ENCODE measurements at places on chromosomes 1 and 21.

- no peak for DNase-seq
These were observed 307.3 kb upstream of the DUSP10 start for GRCh38 chr1:222049176-222049575.

DNA sequence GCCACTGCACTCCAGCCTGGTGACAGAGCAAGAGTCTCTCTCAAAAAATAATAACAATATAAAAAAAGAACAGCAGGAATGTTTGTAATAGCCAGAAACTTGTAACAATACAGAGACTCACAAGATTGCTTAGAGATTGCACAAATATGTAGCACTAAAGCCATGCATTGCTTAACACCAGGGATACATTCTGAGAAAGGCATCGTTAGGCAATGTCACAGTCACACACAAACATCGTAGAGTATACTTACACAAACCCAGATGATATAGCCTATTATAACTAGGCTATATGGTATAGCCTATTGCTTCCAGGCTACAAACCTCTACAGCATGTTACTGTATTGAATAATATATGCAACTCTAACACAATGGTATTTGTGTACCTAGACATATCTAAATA is 45.3 kb downstream of the GPATCH2 start:
- DNase-seq = no peak

DNA sequence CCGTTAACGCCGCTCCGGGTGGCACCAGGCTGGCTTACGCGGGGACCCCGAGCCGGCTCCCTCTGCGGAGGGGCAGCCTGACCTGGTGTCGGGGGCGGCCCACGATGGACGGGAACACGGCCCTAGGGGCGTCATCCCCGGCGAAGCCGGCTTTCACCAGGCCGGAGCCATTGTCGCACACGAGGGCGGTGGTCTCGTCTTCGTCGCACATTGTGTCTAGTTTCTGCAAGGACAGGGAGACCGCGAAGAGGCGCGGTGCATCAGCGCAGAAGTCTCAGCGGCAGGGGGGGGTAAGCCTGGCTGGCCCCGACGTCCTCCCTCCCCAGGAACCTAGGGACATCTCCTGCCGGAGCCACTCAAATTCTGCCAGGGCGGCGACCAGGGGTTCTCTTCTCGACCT is 989 bp downstream of the ACTA1 start:
- no peak for DNase-seq

- DNase-seq = no peak
These were observed 382.5 kb downstream of the PLPP3 start for GRCh38 chr1:56196839-56197238.

GRCh38 chr1:20361805-20362381 is 71.2 kb downstream of the VWA5B1 start:
- no peak for DNase-seq

DNA sequence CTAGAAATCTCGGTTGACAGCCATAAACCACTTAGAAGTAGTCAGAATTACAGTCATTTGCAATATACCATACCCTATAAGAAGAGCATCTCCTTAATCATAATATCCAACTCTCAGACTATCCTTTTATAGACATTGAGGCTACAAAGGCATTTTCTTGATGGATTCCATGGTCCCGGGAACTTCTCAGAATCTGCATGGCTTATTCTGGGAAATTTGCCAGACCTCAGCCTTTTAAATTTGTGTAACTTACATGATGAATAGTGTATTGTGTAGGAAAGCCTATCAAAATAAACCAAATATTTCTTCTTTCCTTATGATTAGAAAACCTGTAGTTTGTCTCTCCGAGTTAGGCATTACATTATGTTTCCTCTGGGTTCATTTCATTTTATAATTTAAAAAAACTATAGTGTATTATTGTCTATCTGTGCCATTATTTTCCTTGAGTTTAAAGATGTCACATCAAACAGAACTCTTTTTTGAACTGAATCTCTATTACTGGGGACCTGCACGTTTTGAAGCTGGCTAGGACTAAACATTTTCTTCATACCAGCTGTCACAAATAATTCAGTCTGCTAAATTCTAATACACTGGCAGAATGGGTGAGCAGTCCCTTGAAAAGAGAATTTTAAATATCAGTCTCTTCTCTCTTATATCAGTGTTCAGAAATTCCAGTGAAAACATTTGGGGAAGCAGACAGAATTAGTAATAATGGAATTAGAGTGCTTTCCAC is 102.9 kb downstream of the GABPA start:
- no peak for DNase-seq

DNA sequence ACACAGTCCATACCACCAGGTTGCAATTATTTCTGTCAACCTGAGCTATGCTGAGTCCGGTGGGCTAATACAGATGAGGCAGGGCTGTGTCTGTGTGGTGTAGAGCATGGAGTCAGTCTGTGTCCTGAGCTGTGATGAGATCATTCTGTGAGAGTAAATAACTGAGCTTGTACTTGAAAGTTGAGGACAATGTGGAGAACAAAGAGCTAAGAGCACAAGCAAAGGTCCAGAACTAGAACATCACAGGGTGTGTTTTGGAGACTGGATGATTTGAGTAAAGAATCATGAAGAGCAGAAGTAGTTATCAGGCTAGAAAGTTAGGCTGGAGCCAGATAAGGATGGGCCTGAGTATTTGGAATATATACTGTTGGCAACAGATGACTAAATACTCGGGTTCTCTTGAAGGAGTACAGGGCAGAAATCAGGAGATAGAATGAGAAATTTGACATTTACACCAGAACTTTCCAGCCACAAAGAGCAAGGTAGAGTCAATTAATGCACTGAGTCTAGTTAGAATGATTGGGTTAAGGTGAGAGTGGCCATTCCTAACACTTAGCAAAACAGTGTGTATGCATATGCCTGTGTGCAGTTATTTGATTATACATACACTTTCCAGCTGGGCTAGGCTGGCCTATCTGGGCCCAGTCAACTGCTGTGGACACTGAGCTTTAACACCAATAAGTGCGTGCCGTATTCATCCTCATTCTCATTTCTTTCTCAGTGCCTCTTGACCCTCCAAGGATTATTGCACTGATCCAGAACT is 48.8 kb downstream of the LEPR start:
- DNase-seq = no peak

GRCh38 chr1:112515311-112516009 is 6.7 kb downstream of the WNT2B start:
- no peak for DNase-seq

GRCh38 chr1:88061492-88062177 is 622.4 kb upstream of the PKN2 start:
- DNase-seq = no peak

- no peak for DNase-seq
These were observed 10.2 kb upstream of the CHIT1 start for GRCh38 chr1:203239526-203240305.

DNA sequence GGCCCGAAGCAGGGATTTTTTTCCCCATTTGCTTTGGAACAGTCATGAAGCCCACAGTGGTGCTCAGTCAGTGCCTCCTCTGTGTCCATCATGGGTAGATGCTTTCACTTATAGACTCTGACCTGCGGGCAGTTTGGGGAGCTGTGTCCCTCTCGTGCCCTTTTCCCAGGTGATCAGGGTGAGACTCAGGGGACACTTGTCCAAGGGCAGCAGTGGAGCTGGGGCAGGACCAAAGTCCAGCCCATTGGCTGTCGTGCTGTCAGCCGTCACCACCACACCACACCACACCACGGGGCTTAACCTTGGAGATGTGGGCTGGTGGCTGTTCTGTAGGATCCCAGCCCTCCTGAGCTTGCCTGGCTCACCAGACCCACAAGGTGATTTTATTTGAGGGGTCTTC is 34.9 kb downstream of the SIM2 start:
- DNase-seq = no peak

- no peak for DNase-seq
These were observed 11.8 kb upstream of the INPP5B start for GRCh38 chr1:37958690-37959089.

DNA sequence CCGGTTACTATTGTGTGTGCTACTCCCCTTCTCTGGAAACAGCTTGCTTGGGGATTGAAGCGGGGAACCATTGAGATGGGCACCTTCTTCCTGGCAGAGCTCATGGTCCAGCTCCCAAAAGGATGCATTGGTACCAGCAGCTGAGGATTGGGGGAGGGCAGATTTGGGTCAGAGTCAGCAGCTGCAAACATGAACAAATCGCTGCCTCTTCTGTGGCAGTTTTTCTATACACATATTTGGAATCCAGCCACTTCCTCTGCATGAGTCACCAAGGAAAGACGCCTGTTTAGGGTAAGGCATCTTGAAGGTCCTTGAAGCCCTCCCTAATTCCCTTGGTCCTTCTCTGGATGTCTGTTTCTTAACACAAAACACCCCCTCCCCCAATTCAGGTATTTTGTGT is 104.7 kb downstream of the DAB1 start:
- DNase-seq = no peak

DNA sequence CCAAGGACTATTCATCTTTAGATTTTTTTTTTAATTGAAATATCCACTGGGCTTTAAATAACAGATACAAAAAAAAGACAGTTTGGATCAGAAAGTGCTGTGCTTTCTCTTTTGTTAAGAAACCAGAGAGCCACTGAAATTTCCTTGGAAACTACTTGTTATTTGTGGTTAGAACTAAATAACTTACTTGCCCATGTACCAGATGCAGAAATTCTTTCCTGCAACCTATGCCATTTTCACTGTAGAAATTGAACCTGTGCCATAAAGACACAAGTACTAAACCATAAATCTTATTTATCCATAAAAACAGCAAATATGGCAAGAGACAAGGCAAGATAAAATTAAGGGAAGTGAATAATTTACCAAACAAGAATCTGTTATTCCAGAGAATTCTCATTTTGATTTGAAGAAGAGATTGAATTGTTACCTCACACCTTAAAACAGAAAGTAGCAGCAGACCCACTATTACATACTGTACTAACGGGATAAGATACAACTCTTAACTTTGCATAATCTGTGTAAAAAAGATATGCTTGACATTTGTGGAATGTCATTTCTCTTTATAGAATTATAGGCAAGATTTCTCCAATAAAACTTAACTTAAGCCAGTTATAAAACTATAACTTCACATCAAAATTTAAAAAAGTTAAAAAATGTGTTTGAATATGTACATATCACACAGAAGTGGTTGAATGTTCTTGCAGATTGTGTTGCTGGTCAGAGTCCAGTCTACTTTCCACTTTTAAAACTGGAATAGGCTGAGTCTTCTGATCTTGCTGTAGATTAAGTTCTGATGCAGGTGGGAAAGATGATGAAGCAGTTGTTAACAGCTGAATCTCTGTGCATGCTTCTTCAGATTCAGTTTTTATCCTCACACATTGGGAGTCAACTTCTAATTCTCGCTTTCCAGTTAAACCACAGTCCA is 6.3 kb upstream of the PHTF1 start:
- DNase-seq = no peak

GRCh38 chr1:156599811-156600210 is 1.5 kb downstream of the GPATCH4 start:
- DNase-seq = no peak

Measured in brain pericyte (primary cell).